ENCODE measurements at places on chromosomes 13 and 19.

DNA sequence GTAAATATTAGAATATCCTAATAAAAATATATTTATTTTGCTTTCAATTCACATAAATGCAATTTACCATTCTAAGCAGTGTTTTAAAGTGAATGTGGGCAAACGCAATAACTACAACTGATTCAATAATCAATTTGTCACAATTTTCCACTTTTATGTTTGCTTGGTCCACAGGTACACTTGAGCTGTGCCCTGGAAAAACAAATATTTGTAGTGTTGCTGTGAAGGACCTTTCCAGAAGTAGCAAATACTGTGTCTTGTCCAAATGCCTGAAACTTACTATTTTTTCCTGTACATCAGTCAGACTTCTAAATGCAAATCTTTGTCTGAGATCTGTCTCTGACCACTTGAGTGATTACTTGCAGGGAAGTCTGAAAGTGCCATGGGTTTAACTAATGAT, 845.8 kb upstream of the SLITRK5 start:
- no peaks in the 10 kb centered on the region for H3K4me1 ChIP-seq
- no peak overlapping the region for H3K4me3 ChIP-seq
- H3K36me3 ChIP-seq = no peaks in the 10 kb centered on the region
- no peak for DNase-seq

DNA sequence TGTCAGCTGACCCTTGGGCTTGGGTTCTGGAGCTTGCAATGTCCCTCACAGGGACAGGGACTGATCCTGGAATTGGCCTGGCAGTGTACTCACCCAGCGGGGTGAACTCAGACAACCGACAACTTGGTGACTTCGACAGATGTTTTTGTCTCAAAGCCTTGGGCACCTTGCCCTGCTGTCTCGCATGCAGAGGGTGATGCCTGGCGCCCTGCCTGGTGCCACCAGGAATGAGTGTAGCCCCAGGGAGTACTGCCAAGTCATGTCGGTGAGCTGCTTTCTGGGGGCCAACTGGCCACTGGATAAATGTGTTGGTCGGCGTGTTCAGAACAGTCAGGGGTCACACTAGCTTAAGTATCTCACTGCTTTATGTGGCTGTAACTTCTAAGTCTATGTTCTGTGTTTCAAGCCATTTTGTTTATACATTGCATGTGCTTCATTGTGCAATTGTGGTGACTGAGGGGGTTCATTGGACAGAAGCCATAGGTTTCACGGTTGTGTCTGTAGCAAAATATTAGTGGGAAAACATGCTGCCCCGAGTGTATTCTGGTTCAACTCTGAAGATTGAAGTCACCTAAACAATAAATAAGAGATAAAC, 96.3 kb upstream of the TNFSF11 start:
- no peak overlapping the region for H3K4me3 ChIP-seq
- DNase-seq = no peak
- H3K4me1 ChIP-seq = no peaks in the 10 kb centered on the region
- H3K36me3 ChIP-seq = peaks cover 2% of the 10 kb centered on the region
- H3K27me3 ChIP-seq = no peaks in the 10 kb centered on the region

- DNase-seq = no peak
- H3K36me3 ChIP-seq = no peaks in the 10 kb centered on the region
- no peaks in the 10 kb centered on the region for H3K4me1 ChIP-seq
- H3K27ac ChIP-seq = no peak overlapping the region
- H3K4me3 ChIP-seq = no peak overlapping the region
- H3K27me3 ChIP-seq = no peaks in the 10 kb centered on the region
Observed at GRCh38 chr19:1340681-1341469, 42.8 kb upstream of the NDUFS7 start.

GRCh38 chr13:89565476-89566100, 1781.9 kb upstream of the MIR17HG start:
- no peak overlapping the region for H3K4me3 ChIP-seq
- DNase-seq = no peak
- no peaks in the 10 kb centered on the region for H3K36me3 ChIP-seq

Data from H9 (cell line).